ENCODE measurements at places on chromosomes 5 and 9.

- no peak for DNase-seq
Measured at GRCh38 chr5:113031104-113031503, 54.5 kb downstream of the DCP2 start.

DNA sequence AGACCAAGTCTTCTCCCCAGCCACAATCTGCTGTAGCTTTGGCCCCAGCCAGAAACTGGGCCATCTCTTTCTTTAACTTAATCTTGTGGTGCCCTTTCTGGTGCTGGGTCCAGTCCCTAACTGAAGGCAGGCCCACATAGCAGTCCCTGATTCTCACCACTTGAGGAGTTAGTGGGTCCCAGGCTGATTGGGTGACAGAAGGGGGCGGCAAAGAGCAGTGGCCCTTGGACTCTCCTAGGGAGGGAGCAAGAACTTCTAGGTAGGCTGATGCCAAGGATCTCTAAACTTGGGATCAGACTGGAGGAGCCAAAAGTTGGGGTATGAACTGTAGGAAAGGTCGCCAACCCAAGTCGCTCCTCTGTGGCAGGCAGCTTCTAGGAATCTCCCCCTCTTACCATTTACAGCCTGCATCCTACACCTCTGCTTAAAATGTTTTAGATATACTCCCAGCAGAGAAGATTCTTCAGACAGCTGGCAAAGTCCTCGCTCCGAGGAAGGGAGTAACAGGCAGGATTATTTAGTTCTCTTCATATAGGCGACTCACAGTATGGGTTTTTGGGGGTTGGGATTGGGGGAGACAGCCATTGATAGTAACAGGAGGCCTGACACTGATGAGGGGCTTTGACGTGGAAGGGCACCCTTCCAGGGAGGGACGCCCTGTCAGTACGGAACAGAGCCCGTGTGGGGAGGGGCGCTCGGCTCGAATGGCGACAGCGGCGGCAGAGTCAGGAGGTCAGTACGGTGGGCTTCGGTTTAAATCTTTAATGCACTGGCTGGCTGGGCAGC lies 2.0 kb upstream of the CCL27 start:
- peak; percentile 91 for DNase-seq

GRCh38 chr5:160521392-160521663 lies 99.7 kb downstream of the PTTG1 start:
- DNase-seq, result no peak

- DNase-seq, result no peak
Measured at GRCh38 chr9:29999645-30000044, 2384.8 kb upstream of the ACO1 start.

- no peak for DNase-seq
Measured at GRCh38 chr9:132210472-132211145, 48.8 kb downstream of the NTNG2 start.

- no peak for DNase-seq
Measured at GRCh38 chr9:35813434-35814105, 1.3 kb downstream of the HINT2 start.

DNA sequence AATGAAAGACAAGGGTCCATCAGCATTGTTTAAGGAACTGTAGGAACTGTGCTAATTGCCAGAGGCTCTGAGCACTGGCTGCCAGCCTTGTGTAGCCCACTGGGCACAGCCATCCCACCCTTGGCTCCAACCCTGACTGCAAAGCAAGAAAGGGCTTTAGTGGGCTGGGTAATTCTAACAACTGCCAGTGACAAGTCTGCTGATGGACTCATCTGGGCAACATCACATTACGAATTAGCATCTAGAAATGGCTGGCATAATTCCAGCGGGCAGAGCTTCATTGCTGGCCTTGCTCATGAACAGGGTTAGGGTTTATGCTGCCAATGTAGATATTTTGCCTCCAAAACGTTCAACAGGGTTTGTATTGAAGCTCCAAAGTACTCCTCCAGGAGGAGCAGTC lies 326.9 kb downstream of the ARHGEF28 start:
- DNase-seq, result no peak

- no peak for DNase-seq
Measured at GRCh38 chr5:96730586-96730985, 68.4 kb downstream of the CAST start.

DNA sequence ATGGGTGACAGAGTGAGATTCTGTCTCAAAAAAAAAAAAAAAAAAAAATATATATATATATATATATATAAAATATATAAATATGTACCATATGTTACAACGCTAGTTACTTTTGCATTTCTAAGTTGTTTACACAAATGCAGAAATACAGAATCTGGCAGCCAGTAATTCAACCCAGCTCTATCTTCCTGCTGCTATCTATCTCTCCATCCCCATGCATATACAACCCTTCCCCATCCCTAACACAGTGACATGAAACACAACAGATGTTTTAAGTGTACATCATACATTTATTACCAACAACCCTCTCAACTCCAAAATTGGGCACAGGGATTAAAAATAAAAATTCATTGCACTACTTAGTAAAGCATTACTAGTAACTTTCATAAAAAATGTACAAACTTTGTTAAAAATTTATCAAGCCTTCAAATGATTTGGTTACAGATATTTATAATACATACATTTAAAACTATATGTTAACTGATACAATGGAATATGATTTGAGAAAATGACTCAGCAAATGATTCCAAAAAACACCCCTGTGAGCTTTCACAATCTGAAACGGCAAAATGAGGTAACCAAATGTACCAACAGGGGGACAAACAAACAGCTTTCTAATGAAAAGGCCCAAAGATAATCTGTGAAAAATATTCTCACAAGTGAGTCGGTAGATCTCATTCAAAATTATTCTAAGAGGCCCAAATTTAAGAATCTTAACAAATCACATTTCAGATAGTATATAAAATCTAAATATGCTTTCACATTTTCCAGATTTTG lies 63.8 kb downstream of the RNF38 start:
- no peak for DNase-seq

GRCh38 chr9:3793971-3794383 lies 268.2 kb upstream of the RFX3 start:
- no peak for DNase-seq

GRCh38 chr9:126773004-126773607 lies 31.7 kb upstream of the ZBTB43 start:
- DNase-seq, result no peak

- DNase-seq, result no peak
Measured at GRCh38 chr9:101235105-101235866, 149.5 kb downstream of the BAAT start.

DNA sequence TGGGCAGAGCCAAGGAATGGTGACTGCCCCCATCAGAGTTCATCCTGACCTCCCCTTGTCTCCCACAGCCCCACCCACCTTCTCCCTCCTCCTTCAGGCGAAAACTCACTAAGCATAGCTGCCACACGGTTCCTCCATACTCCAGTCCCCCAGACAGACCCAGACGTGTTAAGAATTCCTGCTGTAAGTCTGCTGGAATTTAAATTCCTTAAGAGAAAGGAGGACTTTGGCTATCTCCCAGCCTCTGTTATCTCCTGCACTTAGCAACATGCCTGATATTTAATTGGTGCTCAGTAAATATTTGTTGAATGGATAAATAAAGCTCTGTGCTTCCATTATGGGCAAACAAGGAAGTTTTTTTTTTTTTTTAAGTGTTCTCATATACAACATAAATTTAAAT lies 213.7 kb downstream of the RFK start:
- DNase-seq, result no peak

DNA sequence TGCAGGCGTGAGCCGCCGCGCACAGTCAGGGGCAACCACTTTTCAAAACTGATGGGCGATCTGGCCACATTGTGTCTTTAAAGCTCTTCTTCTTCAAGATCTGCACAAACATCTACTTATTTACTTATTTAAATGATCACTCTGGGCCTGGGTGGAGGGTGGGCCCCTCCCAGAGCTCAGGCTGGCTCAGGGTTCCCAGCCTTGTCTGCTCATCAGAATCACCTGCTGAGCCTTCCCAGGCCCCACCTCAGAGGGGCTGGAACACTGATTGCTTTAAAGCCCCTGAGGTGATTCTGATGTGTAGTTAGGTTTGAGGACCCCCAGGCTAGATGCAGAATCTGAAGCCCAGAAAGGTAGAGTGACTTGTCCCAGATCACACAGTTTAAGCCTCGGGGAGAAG lies 45.6 kb upstream of the DMRT1 start:
- no peak for DNase-seq

GRCh38 chr5:179869101-179869500 lies 10.5 kb upstream of the MRNIP start:
- DNase-seq, result no peak

DNA sequence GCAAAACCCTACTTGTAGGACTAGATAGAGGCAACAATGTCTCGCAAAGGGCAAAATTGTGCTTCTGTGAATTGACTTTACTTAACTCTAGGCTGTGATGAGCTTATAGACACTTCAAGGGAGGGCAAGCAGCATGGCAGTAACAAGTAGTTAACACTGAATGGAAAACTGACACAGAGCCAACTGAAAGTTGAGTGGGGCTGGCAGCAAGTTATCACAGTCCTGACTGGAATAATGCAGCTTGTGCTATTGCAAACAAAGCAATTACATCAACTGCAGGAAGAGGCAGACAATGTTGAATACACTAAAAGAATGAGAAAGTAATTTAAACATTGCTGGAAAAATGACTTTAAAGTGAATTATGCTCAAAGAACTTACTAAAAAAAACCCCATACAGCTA lies 62.2 kb downstream of the RNF38 start:
- DNase-seq, result no peak

GRCh38 chr9:136291306-136292025 lies 12.4 kb downstream of the CCDC187 start:
- DNase-seq, result no peak

- no peak for DNase-seq
Measured at GRCh38 chr9:86902991-86903733, 44.1 kb downstream of the GAS1 start.

GRCh38 chr5:40429258-40430100 lies 250.2 kb upstream of the PTGER4 start:
- DNase-seq, result no peak

Data from coronary artery (tissue), 2 donors.